Fibroblast of the conjunctiva (primary cell): ENCODE measurements at places on chromosomes 6 and 20.

- DNase-seq, result no peak
These were observed 1.1 kb upstream of the RPS12 start for GRCh38 chr6:132813173-132813856.

- no peak for DNase-seq
These were observed 646 bp upstream of the CPNE5 start for GRCh38 chr6:36839749-36840431.

GRCh38 chr20:8744228-8744844, 324.6 kb upstream of the PLCB4 start:
- peak; percentile 57 for DNase-seq

DNA sequence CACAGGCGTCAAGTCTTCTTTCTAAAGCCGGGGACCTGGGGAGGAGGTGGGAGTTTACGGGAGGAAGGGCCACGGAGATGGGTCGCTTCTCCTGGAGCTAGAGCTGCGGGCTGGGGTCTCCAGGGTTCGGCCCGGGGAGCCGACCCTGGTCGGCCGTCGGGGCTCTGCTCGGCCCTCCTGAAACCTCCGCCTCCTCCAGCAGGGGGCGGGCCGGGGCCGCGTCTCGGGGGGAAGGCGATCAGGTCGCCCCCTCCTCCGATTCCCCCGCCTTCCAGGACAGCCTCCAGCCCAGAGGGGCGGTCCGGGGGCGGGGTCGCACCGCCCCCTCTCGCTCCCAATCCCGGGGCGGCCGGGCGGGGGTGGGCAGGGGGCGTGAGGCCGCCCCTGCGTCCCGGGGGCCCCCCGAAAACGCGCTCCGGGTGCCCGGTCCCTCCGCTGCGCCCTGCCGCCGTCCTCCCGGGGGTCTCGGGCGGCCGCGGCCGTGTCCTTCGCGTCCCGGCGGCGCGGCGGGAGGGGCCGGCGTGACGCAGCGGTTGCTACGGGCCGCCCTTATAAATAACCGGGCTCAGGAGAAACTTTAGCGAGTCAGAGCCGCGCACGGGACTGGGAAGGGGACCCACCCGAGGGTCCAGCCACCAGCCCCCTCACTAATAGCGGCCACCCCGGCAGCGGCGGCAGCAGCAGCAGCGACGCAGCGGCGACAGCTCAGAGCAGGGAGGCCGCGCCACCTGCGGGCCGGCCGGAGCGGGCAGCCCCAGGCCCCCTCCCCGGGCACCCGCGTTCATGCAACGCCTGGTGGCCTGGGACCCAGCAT, at the start of gene CEBPB:
Gene CEBPB, plus strand, starts transcription at position 580 of the 814 bp plus-strand sequence. Its CDS starts 204 bp downstream, at position 784.
- peak; percentile 81 for DNase-seq

- DNase-seq, result no peak
These were observed 18.0 kb downstream of the DST start for GRCh38 chr6:56624728-56625069.

- DNase-seq, result no peak
These were observed 96.9 kb downstream of the MBOAT1 start for GRCh38 chr6:20115246-20115980.

GRCh38 chr20:2626853-2627541, 25.4 kb upstream of the NOP56 start:
- peak; percentile 23 for DNase-seq

DNA sequence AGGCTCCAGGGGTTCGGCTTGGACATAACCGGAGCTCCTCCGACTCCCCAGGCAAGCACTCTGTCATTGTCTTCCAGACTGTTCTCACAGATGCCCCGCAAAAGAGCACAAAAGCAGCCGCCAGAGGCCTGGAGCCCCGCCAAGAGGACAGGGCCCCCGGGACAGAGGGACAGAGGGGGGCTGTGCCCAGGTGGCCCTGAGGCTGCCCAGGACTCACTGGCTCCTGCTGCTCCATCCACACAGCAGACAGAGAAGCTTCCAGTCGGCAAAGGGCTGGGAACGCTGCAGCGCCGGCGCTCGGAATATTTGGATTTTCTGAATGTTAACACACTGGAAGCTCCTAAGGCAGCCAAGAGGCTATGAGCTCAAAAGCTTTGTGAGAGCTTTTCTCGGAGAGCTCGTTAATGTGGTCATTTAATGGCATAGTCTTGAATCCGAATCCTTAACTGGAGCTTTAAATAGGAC, 68.0 kb upstream of the QKI start:
- no peak for DNase-seq

DNA sequence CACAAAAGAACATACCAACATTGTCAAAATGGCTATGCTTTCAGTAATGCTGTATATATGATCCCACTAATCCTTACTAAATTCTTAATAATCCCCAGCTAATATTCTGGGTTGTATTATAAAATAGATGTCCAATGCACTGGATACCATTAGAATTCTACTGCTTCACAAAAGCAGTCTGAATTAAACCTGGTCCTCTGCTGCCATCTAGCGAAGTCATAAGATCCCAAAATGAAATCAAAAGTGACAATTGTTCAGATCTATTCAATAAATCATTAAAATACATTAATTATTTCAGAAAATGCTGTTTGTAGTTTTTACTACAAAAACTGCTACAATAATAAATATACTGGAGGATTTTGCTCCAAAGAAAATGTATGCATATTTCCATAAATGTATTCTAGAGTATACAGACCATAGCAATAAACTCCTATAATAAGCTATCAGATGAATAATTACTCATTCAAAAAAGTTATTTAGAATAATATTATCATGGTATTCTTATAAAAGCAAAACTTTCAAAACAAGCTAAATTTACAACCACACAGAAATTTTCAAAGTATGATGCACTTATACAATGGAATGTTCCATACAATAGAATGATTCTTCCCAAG, 92.6 kb downstream of the RNGTT start:
- peak; percentile 49 for DNase-seq

GRCh38 chr6:169082817-169083507, 170.7 kb downstream of the THBS2 start:
- no peak for DNase-seq

DNA sequence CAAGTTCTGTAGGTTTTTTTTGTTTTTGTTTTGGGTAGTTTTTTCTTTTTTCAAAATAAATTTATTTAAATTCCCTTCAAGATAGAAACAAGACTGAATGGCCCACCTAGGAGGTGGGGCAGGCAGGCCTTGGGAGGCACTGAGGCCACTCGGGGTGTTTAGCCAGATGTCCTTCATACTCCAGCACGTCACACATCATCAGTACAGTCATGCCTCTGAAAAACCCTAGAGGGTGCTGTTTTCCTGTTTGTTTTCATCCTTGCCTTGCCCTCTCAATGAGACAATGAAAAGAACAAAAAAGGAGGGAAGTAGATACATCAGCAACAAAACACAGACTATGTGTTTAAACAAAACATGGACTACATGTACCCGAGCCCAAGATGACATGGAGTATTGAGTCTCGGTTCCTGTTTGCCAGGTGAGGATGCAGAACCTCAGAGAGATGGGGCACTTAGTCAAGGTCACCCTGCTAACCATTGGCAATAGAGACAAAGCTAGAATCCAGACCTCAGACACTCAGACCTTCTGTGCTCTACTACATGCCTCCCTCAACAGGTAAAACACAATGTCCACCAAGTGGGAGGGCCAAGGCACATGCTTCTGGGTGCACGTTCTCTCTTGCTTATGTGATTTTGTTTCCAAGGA, 26.8 kb upstream of the CLIC5 start:
- DNase-seq, result peak; percentile 20

DNA sequence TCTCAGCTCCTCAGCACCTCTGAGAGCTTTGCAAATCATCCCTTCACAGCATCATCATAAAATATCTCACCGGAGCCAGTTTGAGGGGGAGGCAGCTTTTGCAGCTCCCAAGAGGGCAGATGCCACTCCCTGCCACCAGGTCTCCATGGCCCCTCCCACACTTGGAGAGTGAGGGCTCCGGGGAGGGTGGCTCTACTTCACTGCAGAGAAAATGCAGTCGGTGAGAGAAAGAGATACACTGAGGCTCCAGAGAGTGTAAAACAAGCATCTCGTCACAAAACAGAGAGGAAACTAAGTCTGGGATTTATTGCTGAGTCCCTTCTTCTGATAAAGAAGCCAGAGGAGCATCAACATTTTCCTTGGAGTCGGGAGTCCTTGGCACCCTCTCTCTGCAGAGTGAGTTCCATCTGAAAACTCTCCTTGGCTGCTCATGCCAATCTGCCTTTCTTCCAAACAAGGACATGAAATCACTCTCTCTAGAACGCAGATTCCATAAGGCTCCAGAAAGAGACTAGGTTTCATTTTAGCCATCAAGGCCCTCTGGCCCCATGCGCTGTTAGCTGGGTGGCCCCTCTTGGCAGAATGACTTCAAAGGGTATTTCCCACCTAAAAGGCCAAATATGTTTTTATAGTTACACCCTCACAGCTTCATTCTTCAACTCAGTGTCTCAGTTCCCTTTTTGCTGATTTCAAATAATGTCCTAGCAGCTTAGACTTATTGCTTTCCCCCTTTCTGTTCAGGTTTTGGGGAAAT, 70.6 kb upstream of the F13A1 start:
- no peak for DNase-seq

DNA sequence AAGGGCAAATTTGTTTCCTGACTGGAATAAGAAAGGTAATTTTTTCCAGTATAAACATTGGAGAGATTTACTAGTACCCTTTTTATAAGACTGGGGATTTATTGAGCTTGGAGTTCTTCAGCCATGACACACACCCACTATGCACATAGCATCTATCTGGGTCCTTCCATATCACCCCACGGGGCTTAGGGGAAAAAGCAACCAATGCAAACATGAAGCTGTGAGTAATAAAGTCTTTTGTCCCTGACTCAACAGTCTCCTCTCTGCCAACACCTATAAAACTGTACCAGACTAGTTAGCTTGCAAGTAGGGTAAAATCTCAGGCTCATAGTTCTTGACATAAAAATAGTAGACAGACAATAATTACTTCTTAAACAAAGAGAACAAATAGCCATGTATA, 23.4 kb downstream of the COL21A1 start:
- DNase-seq, result no peak

- DNase-seq, result no peak
These were observed 10.3 kb downstream of the PDE10A start for GRCh38 chr6:165652766-165653165.

DNA sequence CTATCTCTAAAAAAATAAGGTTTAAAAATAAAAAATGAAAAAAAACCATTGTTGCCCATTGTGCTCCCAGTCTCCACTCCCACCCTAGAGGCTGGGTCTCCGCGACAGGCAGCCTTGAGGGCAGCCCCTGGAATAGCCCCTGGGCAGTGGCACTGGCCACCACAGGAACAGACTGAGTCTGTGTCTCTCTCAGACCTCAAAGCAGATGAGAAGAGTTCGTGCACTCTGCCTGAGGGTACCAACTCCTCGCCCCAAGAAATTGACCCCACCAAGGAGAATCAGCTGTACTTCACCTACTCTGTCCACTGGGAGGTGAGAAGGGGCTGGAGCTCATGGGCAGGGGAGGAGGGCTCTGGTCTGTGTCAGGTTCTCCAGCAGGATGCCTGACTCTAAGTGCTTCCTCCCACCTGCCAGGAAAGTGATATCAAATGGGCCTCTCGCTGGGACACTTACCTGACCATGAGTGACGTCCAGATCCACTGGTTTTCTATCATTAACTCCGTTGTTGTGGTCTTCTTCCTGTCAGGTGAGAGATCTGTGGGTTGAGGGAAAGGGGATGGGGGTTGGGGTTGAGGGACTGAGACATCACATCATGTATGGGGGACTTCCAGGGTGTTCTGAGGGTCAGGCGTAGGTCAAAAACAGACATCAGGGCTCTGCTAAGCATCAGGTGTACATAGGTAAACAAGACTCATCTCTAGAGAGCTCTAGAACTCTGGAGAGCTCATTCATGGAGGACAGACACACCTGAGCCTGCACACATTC, 35.6 kb downstream of the TM9SF4 start:
- DNase-seq, result no peak

DNA sequence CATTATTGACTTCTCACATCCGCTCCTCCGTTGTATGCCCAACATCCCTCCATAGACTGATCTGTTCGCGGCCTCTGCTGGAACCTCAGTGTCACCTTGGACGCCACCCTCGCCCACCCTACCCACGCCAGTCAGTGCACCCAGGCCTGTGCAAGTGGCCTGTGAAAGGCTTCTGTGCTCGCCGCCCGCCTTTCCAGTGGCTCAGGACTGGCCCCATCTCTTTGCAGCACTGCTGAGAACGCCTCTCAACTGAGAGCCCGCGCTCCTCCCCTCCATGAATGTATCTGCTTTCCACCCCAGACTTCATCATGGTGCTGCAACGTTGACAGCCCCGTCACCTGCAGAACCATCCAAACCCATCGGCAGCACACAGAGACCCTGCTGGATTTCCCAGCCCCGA, 227.3 kb upstream of the QKI start:
- DNase-seq, result no peak

GRCh38 chr6:41588111-41588510, 41.9 kb downstream of the FOXP4 start:
- DNase-seq, result no peak

GRCh38 chr6:157272866-157273755, 50.2 kb downstream of the TMEM242 start:
- no peak for DNase-seq

GRCh38 chr20:62069741-62070216, 4.1 kb upstream of the TAF4 start:
- no peak for DNase-seq

GRCh38 chr20:16158090-16158975, 414.9 kb downstream of the KIF16B start:
- no peak for DNase-seq

GRCh38 chr6:169729961-169730360, 5.7 kb upstream of the PHF10 start:
- no peak for DNase-seq

DNA sequence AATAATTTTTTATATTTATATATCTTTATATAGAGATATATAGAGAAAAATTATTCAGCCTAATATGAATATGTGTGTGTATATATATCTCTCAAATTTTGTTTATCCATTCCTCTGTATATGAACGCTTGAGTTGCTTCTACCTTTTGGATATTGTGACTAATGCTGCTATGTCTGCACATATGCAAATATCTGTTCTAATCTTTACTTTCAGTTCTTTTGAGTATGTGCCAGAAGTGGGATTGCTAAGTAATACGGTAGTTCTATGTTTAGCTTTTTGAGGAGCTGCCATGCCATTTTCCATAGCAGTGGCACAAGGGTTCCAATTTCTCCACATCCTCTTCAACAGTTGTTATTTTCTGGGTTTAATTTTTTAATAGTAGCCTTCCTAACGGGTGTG, 72.8 kb upstream of the CEP85L start:
- DNase-seq, result no peak

DNA sequence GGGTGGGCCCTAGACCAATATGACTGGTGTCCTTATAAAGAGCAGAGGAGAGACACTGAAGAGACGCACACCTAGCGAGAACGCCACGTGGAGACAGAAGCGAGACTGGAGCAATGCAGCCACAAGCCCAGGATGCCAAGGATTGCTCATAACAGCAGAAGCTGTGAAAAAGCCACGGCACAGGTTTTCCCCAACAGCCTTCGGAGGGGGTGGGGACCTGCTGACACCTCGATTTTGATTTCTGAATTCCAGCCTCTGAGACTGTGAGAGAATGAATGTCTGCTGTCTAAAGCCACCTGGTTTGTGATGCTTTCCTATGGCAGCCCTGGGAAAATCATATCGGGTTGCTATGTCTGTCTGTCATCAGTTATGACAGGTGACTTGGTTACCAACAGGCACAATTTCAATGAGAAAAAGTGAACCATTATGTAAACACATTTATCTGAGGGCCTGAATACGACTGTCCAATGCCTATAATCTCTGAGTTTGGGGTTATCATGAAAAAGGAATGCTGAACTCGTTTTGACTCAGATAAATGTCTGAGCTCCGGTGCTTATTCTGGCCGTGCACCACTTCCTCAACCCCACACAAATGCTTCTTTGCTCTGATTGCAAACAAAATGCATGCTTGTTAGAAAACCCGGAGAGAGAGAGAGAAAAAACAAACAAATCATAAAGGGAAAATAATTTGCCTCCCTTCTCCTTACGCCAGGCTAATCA, 769.7 kb downstream of the PTPRT start:
- no peak for DNase-seq
